Stimulated activated CD8-positive, alpha-beta memory T cell treated with anti-CD3 and anti-CD28 coated beads, Interleukin-7, amount 100 ng/mL, for 1 hour (primary cell): ENCODE measurements at places on chromosomes 5 and 9.

- no peak for DNase-seq
Observed at GRCh38 chr5:154166901-154167791, 23.4 kb upstream of the GALNT10 start.

DNA sequence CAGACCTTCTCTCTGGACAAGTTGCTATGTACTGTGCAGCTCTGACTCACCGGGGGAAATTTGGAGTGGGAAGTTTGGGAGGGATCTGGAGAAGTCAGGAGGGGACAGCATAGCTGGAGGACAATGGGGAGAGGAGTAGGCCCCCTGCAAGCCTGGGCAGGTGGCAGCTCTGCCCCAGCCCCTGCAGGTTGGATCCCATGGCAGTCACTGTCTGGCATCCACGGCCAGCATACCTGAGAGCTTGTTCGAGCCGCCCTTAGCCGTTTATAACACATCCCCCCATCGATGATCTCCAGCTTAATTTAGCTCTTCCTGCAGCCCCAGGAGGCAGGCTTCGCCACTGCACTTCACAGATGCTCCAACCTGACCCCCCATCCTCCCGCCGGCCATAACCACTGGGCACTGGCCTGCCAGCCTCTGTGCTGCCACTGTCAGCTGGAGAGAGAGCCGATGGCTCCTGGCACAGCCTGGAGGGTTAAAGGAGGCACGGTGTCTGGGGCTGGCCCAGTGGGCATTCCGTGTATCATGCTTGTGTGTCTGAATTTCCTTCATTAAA, 57.7 kb upstream of the RNU6ATAC start:
- no peak for DNase-seq

DNA sequence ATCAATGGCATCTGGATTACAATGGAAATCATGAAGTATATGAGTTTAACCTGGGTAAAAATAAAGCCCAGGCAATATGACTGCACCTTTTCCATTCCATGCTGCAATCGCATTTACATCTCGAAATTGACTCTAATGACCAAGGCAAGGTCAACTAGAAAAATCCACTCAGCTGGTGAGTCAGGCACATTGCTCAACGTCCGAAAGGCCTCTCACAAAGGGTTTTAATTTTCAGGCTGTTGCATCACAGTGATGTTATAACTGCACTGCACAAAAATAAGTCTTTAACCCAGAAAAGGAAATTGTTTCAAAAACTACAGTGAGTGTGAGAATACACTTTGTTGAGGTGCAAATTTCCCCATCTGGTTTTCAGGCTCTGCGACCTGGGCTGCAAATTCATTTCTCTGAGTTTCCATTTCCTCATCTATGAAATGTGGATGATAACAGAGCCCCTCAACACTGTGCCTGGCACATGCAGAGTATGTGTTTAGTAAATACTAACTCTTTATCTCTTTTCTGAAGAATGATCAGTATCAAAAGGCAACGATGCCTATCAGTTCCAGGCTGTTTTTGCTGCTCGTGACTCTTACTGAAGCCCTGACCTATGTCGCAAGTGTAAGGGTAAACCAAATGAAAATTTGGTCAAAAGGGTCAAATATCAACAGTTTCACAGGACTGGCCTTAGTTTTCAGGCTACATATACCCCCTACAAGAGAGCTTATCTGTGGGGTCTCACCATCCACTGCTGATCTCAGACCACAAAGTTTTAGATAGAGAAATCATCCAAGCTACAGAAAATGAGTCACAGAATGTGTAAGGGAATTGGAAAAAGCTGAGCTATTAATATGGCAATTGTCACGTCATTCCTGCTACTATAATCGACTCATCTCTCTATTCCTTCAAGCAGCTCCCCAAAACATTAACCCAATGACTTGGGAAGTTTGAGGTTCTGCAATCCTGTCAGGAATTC, 4.1 kb downstream of the NFIL3 start:
- no peak for DNase-seq

DNA sequence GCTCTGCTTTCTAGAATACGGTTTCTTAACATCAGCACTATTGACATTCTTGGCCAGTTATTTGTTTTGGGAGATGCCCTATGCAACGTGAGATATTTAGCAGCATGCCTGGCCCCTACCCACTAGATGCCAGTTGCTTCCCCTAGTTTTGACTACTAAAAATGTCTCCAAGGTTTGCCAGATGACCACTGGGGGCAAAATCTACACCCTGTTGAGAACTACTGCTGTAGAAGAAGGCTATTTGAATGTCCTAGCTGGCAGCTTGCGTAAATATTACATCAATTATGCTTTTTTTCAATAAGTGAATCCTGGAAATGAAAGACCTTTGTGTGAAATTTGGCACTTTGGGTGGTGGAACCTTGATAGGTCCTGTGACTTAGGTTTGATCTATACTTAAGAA, 5.0 kb downstream of the NCBP1 start:
- DNase-seq, result no peak

DNA sequence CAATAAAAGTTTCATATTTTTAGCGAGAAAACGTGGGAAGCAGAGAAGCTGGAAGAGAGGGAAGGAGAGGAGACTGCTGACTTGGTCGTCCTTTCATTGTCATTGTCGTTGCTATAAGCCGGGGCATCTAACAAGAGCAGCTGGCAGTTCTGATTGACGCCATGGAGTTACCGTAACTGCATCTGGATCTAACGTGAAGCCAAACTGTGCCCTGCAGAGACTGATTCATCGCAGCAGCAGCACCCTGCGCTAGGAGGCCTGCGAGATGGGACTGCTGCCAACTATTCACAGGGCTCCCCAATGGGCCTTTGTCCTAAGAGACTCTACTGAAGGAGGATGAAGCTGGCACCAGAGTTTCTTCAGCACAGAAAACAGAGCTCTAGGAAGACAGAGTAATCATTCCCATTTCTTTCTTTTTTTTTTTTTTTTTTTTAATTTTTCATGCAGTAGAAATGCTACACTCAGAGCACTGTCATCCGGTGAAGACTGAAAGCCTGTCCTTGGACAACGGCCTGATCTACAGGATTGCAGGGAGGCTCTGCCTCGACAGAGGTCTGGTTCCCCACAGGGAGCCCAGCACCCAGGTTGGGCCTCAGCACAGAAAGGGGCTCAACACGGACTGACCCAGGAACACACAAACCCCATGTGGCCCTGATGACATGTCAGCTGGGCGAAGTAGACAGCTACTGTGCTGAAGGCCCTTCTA, 47.8 kb downstream of the RETREG1 start:
- DNase-seq, result no peak

DNA sequence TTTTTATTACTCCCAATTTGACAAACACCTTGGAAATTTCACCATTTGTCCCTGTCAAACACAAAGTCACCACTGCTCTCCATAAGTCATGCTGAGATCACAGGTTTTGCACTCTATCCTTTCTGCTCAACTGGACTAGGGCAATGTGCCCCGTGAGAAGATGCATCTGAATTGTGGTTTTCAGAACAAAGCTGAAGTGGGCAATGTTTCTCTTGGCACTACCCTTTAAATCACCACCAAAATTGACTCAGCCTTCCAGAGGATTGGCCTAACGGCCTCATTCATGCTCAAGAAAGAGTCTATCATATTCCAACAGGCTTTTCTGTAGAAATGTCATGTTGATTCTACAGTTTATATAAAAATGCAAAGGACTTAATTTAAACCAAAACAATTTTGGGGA, 81.0 kb upstream of the TRIO start:
- no peak for DNase-seq

DNA sequence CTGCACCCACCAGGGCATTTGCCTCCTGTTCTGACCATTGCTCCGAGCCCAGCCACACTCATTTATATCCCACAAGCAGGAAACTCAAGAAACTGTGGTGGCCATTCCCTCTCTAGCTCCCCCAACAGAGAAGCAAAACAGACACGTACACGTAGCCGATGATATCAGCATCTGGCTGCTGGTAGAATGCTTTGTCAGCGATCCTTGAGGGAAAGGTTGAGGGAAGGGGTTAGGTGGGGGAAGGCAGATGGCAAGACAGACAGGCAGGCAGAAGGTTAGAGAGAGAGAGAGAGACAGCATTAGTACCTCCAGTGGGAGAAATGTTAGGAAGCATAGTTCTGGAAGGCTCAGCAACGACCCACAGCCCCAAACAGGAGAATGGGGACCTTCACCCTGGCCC, 7.8 kb downstream of the HIGD2A start:
- no peak for DNase-seq

DNA sequence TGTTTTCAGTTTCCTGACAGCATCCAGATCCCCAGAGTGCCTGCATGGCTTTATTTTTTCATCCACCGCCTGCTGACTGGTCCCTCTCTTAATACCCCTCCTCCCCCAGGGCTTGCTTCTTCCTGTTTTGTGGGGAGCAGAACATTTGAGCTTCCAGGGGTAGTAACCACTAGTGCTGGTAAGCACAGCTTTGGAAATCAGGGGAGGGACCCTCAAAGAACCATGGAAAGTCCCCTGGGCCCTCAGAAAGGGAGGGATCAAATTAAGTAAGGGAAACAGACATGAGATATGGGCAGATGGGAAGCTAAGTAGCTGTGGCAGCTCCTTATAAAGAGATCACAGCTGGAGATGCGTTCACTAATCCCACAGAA, 26.8 kb downstream of the GRIA1 start:
- DNase-seq, result no peak

DNA sequence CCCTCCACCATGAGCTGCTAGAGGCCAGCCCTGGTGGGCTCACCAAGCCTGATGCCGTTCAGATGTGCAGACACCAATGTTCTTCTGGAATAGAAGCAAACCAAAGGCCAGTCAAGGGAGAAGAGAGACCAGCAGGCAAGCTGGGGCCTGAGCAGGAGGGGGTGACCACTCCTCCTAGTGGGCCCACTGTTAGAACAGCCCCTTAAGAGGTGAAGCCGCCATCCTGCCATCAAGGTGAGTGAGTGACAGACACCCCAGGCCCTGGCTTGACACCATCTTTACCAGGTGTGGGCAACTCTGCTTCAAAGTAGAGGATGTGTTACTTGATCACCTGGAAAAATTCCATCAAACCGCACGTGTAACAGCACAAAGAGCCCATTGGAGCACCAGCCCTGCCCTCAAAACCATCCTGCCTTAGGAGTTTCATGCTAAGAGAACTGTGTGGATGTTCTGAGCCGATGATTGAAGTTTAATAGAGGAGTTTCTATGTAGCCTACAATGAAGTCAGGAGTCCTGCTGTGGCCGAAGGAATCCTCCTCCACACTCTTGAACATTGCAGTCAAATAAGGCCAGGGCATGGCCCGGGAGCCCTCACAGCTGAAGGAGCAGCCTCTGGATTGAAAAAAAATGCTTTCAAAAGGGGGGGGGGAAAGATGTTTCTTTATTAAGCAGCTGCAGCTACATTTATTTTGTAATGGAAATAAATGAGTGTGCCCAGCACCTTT, 20.8 kb downstream of the AMBP start:
- DNase-seq, result no peak

GRCh38 chr5:133790898-133791297, 177.5 kb downstream of the C5orf15 start:
- no peak for DNase-seq

- DNase-seq, result no peak
Observed at GRCh38 chr9:21994556-21995005, at the start of gene CDKN2B-AS1. CDKN2B-AS1 (plus strand) TSS chr9:21994791.

- DNase-seq, result no peak
Observed at GRCh38 chr9:34651876-34652601, at the start of gene IL11RA. IL11RA (plus strand) TSS chr9:34652185; CDS start chr9:34655218, 3,033 bp downstream.

GRCh38 chr9:122370869-122371755, at the start of gene PTGS1:
PTGS1 (plus strand) TSS chr9:122371024; CDS start chr9:122371085, 61 bp downstream.
- no peak for DNase-seq

GRCh38 chr9:104143550-104143910, 49.4 kb downstream of the SMC2 start:
- DNase-seq, result no peak

DNA sequence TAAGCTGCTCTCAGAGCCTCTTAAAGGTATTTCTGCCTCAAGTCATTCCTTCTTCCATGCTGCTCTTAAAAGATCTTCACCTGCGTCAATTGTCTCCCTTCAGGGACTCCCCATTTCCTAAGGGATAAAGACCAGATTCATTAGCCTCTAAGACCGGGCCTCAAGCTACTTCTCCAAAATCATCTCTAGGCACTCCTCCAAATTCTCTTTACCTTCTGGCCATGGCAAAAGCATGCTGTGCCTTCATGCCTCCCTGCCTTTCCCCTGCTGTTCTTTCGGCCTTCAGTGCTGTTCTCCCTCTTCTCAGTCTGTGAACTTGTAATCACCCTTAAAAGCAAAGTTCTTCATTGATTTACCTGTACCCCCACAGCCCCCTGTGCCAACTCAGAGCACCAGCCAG, 4.4 kb downstream of the TMOD1 start:
- DNase-seq, result no peak

- no peak for DNase-seq
Observed at GRCh38 chr9:7305677-7306076, 493.9 kb downstream of the DMAC1 start.

GRCh38 chr9:13598738-13599137, 319.2 kb upstream of the MPDZ start:
- no peak for DNase-seq

DNA sequence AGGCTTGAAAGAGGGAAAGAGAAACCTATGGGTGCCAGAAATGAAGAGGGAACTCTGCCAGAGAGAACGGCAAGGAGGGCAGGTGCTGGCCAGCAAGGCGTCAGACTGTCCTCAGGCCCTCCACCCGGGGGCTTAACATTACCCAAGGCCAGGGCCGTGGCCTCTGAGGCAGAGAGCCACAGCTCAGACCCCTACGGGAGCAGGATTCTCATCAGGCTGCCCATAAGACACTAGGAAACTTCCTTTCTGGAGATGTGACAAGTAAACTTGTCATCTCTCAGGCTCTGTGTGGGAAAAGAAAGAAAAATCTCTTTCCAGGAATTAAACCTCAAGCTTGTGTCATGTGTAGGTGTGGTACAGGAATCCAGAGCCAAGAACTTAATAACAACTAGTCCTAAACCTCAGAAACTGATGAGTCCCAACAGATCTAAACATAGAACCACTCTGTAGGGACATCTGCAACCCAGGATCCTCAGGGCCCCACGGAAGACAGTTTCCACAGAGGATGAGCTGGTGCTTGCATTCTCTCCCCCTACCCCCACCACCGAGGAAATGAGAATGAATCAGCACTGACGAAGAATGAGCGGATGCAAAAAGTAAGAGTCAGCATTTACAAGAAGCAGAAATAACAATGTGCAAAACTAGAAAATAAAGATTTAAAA, 74.3 kb downstream of the DCP2 start:
- no peak for DNase-seq

- no peak for DNase-seq
Observed at GRCh38 chr5:152306386-152306785, 98.7 kb downstream of the NMUR2 start.

DNA sequence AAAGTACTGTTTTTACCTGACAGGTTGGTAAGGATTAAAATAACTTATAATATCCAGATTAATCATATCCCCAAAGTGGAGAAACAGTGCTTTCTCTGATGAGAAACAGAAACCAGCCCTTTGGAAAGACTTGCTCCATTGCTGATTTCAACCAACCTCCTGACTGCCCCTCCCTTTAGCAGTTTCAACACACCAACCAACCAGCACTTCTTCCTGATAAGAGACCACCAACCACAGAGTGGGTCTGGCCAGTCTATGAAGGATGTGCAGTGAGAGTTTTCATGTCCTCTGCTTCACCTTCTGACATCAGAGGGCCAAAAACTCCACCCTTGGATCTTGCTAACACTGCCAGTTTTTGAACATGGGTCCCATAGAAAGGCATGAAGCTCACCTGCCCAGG, 28.1 kb downstream of the RIGI start:
- no peak for DNase-seq

GRCh38 chr9:135616619-135617537, 22.5 kb downstream of the GLT6D1 start:
- no peak for DNase-seq
